ENCODE measurements at places on chromosomes 16 and 17.

GRCh38 chr17:72034000-72034399 lies 86.8 kb upstream of the SOX9 start:
- DNase-seq, result peak; percentile 79

- DNase-seq, result no peak
These were observed 16.2 kb upstream of the SPNS2 start for GRCh38 chr17:4482338-4483011.

DNA sequence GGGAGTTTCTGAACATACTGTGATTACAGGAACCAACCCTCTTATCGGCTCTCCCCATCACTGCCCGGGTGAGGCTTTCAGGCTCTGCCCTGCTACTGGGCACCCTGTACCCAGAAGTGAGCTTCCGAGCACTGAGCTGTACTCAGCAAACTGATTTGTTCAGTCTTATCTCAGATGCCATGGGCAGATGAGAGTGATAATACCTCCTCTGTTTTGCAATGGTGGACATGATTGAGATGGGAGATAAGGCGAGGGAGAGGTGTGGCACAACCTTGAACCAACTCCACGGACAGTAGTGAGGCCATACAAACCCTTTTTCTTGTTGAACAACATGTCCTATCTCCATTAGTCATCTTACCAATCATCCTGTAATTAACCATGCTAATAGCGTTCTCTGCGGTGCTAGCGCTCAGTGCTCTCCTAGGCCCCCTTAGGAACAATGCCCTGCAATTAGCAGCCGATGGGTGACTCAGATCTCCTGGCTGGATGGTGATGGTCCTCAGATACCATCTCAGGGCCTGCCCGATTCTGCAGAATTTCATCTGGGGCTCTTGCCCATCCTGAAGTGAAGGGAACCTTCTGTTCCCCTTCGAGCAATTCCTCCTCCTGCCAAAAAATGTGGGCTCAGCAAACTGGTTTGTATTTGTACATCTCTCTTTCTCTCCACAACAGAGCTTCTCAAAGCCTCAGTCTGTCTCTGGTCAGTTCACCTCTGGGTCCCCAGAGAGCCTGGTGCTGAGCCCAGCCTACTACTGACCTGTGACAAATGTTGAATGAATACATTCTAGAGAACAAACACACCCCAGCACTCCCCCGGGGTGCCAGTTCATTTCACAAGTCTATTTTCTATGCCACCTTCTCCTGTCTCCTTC lies 139.3 kb upstream of the IRX3 start:
- no peak for DNase-seq

GRCh38 chr16:57611706-57612105 lies 16.7 kb upstream of the ADGRG1 start:
- no peak for DNase-seq

- DNase-seq, result no peak
These were observed 121.2 kb upstream of the CIBAR2 start for GRCh38 chr16:85233516-85233915.

- peak; percentile 81 for DNase-seq
These were observed 1.3 kb upstream of the HIC1 start for GRCh38 chr17:2053380-2054261.

DNA sequence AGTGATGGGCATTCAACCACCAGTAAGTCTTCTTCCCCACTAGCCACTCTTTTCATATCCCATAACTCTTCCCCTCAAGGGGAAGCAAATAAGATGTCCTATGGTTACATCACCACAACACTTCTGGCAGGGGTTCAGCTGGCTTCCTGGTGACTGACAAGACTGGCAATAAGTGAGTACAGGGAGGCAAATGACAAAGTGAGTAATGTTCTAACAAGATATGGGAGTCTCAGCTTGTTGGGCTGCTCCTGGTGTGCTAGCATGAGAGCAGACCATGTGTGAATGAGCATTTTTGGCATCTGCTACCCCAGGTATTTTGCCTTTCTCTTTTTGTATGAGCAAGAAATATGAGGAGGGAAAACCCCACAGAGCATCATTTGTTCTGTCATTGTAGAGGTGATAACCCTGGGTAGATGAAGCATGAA lies 9.9 kb downstream of the TMIGD1 start:
- peak; percentile 24 for DNase-seq

DNA sequence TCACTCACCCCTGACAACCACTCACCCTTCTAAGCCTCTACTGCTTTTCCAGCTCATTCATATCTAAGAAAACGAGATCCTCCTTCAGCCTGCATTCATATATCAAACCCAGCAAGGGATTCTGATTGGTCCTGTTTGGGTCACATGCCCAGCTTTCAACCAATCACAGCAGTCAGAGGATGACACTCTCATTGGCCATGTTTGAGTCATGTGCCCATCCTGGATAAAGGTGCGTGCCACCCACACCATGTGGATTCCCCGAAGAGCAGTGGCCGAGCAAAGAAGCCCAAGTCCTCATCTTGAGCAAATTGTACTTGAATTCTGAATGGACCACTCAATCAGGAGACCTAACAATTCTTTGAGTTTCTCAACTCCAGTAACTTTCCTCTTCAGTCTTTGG lies 45.0 kb downstream of the SCNN1G start:
- peak; percentile 17 for DNase-seq

GRCh38 chr17:17232303-17232621 lies 4.7 kb downstream of the FLCN start:
- DNase-seq, result no peak

DNA sequence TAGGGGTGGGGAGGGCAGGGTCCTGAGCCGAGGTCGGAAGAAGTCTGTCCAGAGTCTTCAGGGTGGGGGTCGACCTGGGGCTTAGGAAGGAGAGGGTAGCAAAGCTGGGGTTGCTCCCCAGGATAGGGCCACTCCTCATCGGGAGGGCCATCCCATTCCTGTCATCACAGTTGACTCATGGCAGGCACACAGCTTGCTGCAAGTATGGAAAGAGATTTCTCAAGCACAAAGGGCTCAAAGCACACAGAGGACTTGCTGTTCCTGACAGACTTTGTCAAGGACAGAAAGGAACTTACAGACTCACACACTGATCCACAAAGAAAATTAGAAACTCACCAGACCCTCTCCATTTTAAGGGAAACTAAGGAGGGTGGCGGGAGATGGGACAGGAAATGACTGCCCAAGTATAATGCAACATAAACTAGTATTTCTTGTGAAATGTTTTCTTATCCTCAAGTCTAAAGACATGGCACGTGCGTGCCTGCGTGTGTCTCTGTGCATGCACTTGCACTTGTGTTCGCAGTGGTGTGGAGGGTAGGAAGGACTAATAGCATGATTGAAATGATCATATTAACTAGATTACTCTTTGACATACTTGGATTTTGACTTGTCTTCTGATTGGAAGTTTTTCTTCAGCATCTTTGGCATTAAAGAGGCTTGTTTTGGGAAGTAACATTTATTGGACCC lies 2.4 kb downstream of the AOC2 start:
- no peak for DNase-seq

DNA sequence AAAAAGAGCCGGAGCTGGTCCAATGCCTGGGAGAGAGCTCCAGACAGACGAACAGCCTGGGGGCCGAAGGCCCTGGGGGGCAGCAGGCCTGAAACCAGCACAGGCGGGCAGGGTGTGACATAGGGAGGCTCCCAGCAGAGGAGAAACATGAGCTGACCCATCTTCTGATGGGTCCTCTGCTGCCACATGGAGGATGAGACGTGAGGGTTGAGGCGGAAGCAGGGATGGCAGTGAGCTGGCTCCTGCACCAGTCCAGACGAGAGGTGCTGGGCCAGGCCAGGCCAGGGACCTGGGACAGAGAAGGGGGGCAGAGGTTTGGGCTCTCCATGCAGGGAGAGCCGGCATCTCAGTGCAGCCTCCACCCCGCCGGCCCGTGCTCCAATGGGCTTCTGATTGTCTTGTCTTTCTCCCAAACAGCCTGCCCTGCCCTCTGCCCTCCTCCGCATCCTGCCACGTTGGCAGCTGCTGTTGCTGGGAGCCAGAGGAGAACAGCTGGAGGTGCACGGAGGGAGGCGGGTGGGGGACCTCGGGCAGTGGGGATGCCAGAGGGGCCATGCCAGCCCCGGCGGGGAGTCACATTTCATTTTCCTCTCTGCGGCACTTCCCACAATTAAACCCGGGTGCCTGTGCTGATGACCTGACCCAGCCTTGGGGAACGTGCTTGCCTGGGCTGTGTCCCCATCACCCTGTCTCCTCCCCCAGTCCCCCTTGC lies 139.1 kb upstream of the GSE1 start:
- DNase-seq, result no peak

DNA sequence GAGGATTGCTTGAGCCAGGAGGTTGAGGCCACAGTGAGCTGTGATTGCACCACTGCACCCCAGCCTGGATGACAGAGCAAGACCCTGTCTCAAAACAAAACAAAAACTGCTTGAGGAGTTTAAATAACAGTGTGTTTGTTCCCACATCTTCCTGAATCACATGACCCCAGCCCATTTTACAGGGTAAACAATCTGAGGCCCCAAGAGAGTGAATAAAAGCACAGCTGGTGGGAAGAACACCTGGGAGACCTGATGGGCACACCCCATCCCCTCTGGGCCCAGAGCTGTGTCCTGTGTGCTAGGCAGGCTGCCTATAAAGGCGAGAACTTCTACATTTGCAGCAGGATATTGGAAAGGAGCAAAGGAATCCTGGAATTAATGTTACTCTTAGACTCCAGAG lies 69.6 kb downstream of the PLXDC1 start:
- DNase-seq, result no peak

DNA sequence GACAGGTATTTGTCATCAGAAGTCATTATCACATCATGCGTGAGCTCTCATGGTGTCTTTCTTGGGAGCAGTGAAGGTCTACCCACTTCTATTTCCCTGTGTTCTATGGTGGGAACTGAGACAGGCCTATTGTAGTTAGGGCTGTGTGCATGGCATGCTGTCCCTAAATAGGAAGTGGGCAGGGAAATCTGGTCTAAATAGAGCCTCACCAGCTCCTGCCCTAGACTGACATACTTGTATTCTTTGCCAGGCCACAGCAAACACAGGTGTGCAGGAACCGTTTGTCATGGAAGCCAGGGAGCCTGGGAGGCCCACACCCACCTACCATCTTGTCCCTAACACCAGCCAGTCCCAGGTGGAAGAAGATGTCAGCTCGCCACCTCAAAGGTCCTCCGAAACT lies 10.1 kb downstream of the SLC7A6 start:
- no peak for DNase-seq
